Thymus (tissue), 14 donors: ENCODE measurements at places on chromosomes 5 and 9. TPM values are rescaled to one million over a fixed set of nuclear protein-coding genes. Genes with fewer than 3 reads are reported as not detected.
A peak's percentile ranks its signal among the peaks of the same experiment; 100 is the strongest.

TRPM6 gene
- 0.47 TPM for total RNA-seq

ZNF782 gene
- total RNA-seq: 5.2 TPM

TTC39B gene
- total RNA-seq: 10.6 TPM

GRCh38 chr5:160508780-160509361 lies 87.2 kb downstream of the PTTG1 start:
- peak; percentile 90 for DNase-seq

GRCh38 chr9:89891221-89891590 lies 286.4 kb downstream of the GADD45G start:
- DNase-seq: no peak

GRCh38 chr5:133569347-133569746 lies 43.0 kb downstream of the FSTL4 start:
- DNase-seq: no peak
